ENCODE measurements at places on chromosomes 5 and 9. TPM values are rescaled to one million over a fixed set of nuclear protein-coding genes. Genes with fewer than 3 reads are reported as not detected.
A peak's percentile ranks its signal among the peaks of the same experiment; 100 is the strongest.

- H3K27ac ChIP-seq = peak overlapping the region; percentile 96
- peak; percentile 98 for DNase-seq
- peaks cover 41% of the 10 kb centered on the region for H3K4me1 ChIP-seq
These were observed 143.6 kb downstream of the LHFPL2 start for GRCh38 chr5:78504704-78505677.

DNA sequence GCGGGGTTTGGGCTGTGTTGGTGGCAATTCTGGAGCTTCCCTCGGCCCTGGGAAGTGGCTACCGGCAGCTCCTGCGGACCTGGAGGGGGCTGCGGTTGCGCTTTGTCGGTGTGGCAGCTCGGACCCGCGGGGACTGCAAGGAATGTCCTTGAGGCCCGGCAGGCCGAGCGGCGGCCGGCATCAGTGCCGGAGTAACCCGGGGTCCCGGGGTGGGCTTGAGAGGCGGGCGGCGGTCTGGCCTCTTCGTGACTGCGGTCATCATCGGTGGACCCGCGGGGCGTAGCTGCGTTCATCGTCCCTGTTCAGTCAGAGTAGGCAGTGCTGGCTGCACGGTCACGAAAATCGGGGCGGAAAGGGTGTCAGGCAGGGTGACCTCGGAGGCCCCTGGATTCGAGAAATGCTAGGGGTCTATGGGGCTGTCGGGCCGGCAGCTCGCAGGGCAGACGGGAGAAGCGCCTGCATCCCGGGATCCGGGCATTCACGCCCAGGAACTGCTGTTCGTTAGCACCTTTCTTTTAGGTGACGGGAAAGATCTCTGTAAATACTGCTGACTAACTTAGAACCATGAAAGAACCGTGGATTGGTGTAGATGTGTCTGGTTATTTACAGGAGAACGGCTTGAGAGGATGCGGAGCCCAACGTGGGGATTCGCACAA is 474 bp downstream of the HMGCR start:
- DNase-seq = peak; percentile 24
- peaks cover 37% of the 10 kb centered on the region for H3K4me1 ChIP-seq
- H3K4me3 ChIP-seq = no peak overlapping the region
- no peak overlapping the region for H3K27ac ChIP-seq

Gene PFN3
- not detected for total RNA-seq

DNA sequence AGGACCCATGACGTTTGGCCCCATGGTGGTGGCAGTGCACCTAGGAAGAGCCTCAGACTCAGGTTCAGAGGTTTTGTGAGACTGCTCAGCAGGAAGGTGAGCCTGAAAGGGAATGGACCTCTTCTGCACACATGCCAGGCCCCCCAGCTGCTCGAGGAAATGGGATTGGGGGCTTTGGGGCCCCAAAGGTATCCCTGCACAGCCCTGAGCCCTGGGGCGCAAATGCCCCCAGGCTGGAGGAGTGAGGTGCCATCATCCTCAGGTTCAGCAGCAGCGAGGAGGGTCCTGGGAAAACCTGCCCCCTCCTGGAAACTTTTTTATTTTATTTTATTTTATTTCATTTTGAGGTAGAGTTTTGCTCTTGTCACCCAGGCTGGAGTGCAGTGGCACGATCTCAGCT is 171.8 kb upstream of the MVB12B start:
- DNase-seq = no peak
- H3K27ac ChIP-seq = no peak overlapping the region
- peaks cover 64% of the 10 kb centered on the region for H3K27me3 ChIP-seq
- H3K36me3 ChIP-seq = no peaks in the 10 kb centered on the region
- H3K4me1 ChIP-seq = no peaks in the 10 kb centered on the region

DNA sequence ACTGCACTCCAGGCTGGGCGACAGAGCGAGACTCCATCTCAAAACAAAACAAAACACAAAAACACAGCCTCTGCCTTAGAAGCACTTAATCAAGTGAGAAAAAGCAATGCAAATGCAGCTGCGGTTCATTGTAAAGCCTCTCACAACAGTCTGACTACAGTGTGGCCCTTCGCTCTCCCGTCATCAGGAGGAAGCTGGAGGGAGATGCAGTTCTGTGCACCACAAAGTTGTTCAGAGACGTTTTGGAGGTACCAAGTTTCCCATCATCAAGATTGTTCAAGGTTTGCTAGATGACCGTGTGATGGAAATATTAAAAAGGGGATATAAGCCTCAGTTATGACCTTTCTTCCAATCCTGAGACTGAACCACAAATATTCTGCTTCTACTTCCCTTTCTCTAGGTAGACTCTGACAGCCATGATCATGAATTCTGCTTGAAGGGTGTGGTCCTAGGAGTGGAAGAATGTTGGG is 40.9 kb downstream of the SEC61B start:
- H3K27me3 ChIP-seq = no peaks in the 10 kb centered on the region
- peaks cover 13% of the 10 kb centered on the region for H3K4me1 ChIP-seq
- H3K36me3 ChIP-seq = no peaks in the 10 kb centered on the region
- no peak overlapping the region for H3K27ac ChIP-seq

DNA sequence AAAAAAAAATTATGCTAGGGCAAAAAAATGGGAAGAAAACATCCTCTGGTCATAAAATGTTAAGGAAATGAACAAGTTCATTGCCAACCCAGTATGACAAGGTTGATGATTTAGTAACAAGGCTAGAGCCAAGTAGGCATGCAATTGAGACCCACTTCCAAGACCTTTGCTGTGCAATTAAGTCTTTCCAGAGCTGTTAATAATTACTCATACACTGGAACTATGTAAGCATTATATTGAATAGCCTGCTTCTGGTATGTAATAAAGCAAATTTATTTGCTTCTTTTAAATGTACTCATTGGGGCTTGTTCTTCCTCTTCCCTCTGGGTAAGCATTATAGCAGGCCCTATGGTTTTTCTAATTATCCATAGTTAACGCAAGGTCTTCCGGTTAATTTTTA is 32.5 kb upstream of the SNAPC3 start:
- H3K27ac ChIP-seq = no peak overlapping the region
- no peak overlapping the region for H3K4me3 ChIP-seq
- H3K27me3 ChIP-seq = no peaks in the 10 kb centered on the region
- no peak for DNase-seq

DNA sequence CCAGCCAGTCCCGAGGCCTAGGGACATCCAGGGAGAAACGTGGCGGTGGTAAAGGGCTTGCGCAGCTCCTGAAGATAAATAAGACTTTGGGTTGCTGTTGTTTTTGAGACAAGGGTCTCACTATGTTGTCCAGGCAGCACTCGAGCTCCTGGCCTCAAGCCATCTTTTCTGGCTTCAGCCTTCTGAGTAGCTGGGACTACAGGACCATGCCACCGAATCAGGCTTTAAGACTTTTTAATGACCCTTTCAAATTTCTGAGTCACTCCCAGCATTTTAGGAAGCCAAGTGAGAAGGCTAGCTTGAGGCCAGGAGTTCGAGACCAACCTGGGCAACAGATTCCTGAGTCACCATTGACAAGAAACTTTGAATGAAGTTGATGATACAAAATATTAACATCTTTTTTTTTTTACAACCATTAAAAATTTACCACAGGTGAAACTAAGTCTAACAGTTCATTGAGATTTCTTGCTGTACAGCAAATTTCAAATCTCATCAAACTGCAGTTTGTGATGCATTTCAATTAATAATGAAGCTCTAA is 817 bp upstream of the GNE start:
- no peaks in the 10 kb centered on the region for H3K4me1 ChIP-seq
- peak; percentile 3 for DNase-seq
- no peaks in the 10 kb centered on the region for H3K36me3 ChIP-seq

GRCh38 chr9:22683700-22684075 is 237.1 kb downstream of the DMRTA1 start:
- DNase-seq = peak; percentile 16
- H3K36me3 ChIP-seq = no peaks in the 10 kb centered on the region
- no peak overlapping the region for H3K27ac ChIP-seq
- peaks cover 10% of the 10 kb centered on the region for H3K4me1 ChIP-seq
- no peak overlapping the region for H3K4me3 ChIP-seq

GRCh38 chr9:18396102-18396728 is 77.7 kb upstream of the ADAMTSL1 start:
- no peaks in the 10 kb centered on the region for H3K27me3 ChIP-seq
- no peak overlapping the region for H3K27ac ChIP-seq
- no peak overlapping the region for H3K4me3 ChIP-seq
- no peaks in the 10 kb centered on the region for H3K36me3 ChIP-seq
- peak; percentile 45 for DNase-seq
- peaks cover 24% of the 10 kb centered on the region for H3K4me1 ChIP-seq

Gene CORO2A
- total RNA-seq = 3.4 TPM

GRCh38 chr5:78808380-78808779 is 159.8 kb upstream of the LHFPL2 start:
- H3K36me3 ChIP-seq = no peaks in the 10 kb centered on the region
- H3K27me3 ChIP-seq = no peaks in the 10 kb centered on the region
- H3K4me3 ChIP-seq = no peak overlapping the region

Gene IL4
- total RNA-seq = not detected

DNA sequence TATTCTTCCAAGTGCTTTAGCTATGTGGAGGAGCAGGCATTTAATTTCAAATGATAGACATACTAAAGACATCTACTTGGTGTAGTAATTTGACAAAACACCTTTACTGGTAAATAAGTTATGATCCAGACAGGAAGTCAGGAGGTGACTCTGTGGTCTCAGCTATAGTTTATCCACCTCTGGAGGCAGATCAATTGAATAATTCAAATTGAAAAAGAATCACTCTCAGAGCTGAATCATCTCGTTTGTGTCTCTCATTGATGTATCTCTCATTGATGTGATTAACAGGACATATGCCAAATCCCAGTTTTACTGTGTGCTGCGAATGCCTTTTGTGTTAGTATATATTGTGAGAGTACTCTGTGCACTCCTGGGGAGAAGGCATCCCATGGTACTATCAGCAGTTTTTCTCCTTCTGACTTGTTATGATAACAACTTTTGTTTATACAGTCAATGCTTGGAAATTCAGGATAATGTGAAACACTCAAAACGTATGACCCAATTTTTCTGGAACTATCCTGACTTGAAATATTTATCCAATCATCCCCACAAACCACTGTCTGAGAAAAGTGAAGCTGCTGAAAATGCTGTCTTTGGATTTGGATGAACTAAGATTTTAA is 48.5 kb upstream of the DAB2 start:
- H3K4me1 ChIP-seq = no peaks in the 10 kb centered on the region
- no peaks in the 10 kb centered on the region for H3K36me3 ChIP-seq
- DNase-seq = no peak
- H3K27me3 ChIP-seq = no peaks in the 10 kb centered on the region
- H3K4me3 ChIP-seq = no peak overlapping the region
- H3K27ac ChIP-seq = no peak overlapping the region

DNA sequence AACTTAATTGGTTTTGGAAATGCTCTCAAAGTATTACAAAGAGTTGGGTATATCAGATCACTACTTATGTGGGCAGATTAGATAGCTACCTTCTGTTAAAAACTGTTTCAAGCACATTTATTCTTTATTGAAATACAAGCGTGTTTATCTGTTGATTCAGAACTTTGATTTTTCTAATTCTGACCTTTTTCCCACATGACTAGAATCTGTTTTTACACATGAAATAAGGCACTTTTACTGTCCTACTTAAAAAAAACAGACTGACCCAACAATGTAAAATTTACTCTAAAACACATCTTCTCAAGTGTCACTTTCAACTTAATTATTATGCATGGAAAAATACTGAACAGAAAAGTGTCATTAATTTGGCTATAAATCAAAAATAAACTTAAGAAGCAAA is 4.8 kb downstream of the NR6A1 start:
- H3K36me3 ChIP-seq = no peaks in the 10 kb centered on the region
- DNase-seq = no peak
- no peak overlapping the region for H3K4me3 ChIP-seq
- no peaks in the 10 kb centered on the region for H3K27me3 ChIP-seq
- H3K4me1 ChIP-seq = peaks cover 11% of the 10 kb centered on the region
- no peak overlapping the region for H3K27ac ChIP-seq

Gene SOHLH1
- not detected for total RNA-seq

GRCh38 chr5:8827696-8828095 is 718.2 kb downstream of the SEMA5A start:
- no peak overlapping the region for H3K4me3 ChIP-seq
- H3K4me1 ChIP-seq = peaks cover 41% of the 10 kb centered on the region
- H3K36me3 ChIP-seq = no peaks in the 10 kb centered on the region
- no peaks in the 10 kb centered on the region for H3K27me3 ChIP-seq
- DNase-seq = no peak

DNA sequence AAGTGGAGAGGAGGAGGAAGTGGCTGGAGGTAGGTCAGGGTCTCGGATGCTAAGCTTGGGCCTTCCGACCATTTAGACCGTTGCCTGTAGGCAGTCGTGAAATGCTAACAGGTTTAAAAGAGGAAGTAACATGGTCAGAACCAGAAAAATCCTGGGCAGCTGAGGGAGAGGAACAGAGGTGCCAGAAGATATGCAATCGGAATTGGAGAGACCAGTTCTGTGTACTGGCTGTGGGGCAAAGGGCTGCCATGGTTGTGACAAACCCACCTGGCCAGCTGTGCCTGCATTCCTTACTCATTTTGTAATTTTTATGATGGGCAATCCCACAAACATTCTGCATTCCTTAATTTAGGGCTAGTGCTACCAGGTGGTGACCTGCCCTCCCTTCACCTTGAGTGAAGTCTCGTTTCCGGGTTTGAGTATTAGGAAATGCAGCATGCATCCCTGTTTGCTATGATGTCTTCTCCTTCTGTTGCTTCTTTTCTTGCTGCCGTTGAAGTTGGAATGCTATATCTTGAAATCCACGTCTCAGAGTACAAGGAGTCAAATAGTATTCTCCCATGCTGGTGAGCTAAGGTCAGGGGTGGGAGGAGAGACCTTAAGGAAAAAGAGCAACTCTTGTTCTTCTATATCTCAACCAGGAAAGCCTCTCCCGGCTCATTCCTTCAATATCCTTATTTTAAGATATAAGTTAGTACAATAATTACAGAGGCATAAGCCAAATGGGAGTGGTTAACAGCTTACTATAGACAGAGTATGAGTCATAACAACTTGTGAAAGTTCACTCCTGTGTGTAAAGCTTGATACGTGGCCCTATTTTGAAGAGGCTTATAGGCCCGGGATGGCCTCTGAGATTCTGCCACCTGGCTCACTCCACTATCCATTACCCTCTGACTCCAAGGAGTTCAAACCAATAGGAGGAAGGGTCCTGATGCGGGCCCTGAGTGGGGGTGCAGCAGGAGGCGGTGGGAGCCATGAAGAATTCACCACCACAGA is 37.0 kb downstream of the B4GALT1 start:
- peaks cover 100% of the 10 kb centered on the region for H3K36me3 ChIP-seq
- peak overlapping the region; percentile 22 for H3K4me3 ChIP-seq
- H3K4me1 ChIP-seq = peaks cover 59% of the 10 kb centered on the region
- peak; percentile 75 for DNase-seq
- no peaks in the 10 kb centered on the region for H3K27me3 ChIP-seq
